C1 segment of cervical spinal cord (tissue), 14 donors: ENCODE measurements at places on chromosomes 12 and 14.

DNA sequence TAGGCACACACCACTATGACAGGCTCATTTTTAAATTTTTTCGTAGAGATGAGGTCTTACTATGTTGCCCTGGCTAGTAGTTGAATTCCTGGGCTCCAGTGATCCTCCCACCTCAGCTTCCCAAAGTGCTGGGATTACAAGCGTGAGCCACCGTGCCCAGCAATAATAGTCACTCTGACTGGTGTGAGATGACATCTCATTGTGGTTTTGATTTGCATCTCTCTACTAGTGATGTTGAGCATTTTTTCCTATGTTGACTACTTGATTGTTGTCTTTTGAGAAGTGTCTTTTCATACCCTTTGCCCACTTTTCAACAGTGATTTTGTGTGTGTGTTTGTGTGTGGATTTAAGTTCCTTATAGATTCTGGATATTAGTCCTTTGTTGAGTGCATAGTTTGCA, 26.3 kb downstream of the ATP2A2 start:
- no peak for DNase-seq

DNA sequence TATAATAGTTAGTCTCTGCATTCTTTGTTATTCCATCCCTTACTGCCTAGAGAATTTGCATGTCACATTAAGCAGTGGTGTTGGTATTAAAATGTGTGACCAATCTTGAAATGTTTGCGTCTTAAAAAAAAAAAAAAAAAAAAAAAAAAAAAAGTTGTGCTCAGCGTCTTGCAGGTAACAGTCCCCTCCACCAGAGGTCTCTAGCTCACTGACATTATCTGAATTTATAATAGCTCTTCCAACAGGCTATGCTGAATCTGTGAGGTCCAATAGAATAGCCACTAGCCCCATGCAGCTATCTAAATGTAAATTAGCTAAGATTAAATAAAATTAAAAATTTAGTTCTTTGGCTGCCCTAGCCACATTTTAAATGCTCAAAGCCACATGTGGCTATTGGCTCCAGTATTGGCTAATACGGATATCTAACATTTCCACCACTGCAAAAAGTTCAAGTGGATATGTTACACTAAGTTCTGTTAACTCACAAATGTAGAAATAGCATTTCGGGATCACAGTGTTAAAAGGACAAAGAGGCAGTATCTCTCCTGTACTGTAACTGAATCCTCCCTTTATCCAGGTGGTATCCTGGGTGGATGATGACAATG, 28.7 kb downstream of the NKX2-8 start:
- no peak for DNase-seq

DNA sequence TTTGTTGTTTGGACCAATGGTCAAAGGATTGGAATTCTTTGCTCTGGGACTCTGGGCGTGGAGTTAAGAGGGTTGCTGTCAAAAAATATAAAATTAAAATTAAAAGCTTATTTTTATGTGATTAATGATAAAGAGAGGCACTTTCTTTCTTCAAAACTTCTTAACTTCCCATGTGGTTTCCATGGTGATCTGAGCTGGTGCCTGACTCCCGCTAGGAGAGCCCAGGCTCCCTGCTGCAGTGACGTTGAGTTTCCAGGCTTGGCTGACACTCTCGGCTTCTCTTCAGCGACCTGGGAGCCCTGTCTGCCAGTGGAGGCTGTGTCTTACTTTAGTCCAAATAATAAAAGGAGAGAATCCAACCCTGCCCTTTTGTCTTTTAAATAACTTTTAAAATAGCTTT, 84.4 kb downstream of the GALC start:
- DNase-seq, result no peak

DNA sequence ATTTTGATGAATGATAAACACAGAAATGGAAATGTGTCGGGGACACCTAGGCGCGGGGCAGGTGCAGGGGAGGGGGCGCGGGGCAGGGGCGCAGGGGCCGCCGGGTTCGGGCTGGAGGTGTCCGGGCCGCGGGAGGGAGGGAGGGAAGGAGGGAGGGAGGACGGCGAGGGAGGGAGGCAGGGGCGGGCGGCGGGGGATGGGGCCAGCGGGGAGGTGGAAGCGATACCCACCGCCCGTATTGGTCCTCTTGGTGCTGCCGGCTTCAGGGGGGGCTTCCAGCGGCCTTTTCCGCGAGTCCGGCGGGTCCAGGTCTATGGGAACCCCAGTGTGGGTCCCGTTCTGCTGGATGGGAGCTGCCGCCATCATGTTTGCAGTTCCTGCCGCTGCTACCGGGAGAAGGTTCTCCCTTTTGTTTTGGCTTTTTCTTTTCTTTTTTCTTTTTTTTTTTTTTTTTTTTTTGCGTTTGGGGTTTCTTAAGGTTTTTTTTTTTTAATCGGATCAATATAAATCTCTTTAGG, 703 bp downstream of the NOVA1 start:
- DNase-seq, result peak; percentile 59

DNA sequence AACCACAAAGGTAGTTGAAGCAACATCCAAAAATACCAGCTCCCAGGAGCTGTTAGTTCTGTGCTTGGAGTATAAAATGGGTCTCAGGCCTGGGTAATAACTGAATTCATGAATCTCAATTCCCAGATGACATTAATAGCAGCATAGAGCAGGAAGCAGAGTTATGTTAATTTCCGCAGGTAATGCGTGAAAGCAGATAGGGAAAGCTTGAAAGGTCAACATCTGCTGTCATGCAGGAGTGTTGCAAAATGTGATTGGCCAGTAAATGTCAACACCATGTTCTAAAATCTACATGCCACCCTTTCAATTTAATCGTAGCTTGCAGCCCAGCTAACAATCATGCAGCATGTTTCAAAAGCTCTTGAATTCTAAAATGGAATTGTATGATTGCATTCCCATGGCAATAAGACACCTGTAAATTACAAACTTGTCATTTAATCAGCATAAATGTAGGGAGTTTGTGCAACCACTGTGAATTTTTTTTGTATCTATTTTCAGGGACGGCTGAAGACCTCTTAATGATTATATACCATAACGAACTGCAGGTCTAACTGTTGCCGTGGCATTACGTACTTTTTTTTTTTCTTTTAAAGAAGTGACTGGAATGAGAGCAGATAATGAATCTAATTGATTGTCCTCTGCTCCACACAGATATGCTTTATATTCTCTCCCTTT, 635.8 kb upstream of the FOXG1 start:
- no peak for DNase-seq

DNA sequence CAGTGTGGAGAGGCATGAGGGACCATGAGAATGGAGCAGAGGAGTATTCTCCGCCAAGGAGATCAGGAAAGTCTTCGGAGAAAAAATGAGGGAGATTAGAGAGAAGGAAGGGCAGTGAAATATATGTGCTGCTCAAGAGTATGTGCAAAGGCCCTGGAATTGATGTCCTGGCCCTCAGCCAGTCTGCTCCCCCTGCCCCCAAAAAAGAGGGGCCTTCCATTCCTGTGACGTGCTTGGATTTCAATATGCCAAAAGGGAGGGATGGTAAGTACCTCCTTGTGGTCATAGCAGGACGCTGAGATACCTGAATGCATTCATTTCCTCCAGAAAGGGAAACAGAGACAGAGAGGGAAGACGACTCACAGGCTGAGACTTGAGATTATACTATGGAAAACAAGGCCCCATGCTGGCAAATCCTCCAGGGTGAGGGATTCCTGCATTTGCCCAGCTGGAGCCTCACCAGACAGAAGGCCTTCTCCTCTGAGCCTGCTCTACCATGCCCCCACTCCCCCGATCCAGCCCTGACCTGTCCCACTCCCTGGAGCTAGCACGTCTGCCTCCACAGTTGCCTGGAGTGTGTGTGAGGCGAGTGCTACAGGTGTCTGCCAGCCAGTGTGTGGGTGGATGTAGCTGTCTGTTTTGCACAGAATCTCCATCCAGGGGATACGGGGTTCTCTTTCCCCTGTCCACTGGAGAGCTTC, 3.9 kb upstream of the RARG start:
- no peak for DNase-seq

- no peak for DNase-seq
Observed at GRCh38 chr14:104977681-104978653, at the start of gene AHNAK2. Gene AHNAK2, minus strand, starts transcription at chr14:104978374. Its CDS starts 137 bp downstream, at chr14:104978237.

GRCh38 chr12:111435661-111436201, 30.0 kb downstream of the SH2B3 start:
- no peak for DNase-seq

- no peak for DNase-seq
Observed at GRCh38 chr14:94034886-94035285, 8.7 kb downstream of the OTUB2 start.

DNA sequence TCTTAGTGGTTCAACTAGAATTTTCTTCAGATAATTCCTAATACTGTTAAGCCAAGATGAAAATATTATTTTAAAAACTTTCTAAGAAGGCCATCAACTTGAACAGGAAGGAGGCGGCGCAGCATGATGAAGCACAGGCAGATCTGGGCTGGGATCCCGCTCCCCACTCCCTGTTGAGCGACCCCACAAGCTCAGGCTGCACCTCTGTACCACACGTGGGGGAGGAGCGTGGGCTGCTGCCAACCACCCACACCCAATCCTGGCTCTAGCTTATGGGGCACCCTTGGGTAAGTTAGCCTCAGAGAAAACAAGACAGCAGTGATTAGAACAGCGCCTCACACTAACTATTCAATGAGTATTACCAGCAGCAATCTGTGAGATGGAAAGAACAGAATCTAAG, 6.0 kb downstream of the MTERF2 start:
- DNase-seq, result no peak

- no peak for DNase-seq
Observed at GRCh38 chr12:51217133-51217967, 512 bp downstream of the POU6F1 start.

DNA sequence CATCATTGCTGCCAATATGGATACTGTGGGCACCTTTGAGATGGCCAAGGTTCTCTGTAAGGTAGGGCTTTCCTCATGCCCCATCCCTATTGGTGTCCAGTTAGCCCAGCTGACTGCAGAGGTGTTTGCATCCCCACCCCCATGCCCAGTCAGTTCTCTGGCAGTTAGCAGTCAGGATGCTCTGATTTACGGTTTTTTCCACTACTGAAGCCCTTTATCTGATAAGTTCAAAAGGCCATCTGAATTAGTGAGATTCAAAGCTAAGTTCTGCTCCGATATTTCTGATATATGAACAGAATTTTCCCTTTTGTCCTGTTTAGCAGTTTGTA, 773 bp downstream of the GMPR2 start:
- DNase-seq, result no peak
